ENCODE measurements at places on chromosomes 16 and 17.

- no peak overlapping the region for H3K27ac ChIP-seq
- no peak for DNase-seq
- H3K36me3 ChIP-seq = no peaks in the 10 kb centered on the region
- peaks cover 19% of the 10 kb centered on the region for H3K4me1 ChIP-seq
Measured at GRCh38 chr16:67526149-67526791, 2.4 kb upstream of the RIPOR1 start.

- H3K27ac ChIP-seq = no peak overlapping the region
- H3K4me3 ChIP-seq = no peak overlapping the region
- H3K4me1 ChIP-seq = no peaks in the 10 kb centered on the region
- no peak for DNase-seq
Measured at GRCh38 chr17:20074489-20074888, 65.3 kb downstream of the SPECC1 start.

GRCh38 chr17:75876938-75877751, 1.2 kb downstream of the TRIM47 start:
- H3K27ac ChIP-seq = peak overlapping the region; percentile 87
- no peaks in the 10 kb centered on the region for H3K27me3 ChIP-seq
- no peaks in the 10 kb centered on the region for H3K36me3 ChIP-seq
- H3K4me1 ChIP-seq = peaks cover 32% of the 10 kb centered on the region
- peak overlapping the region; percentile 34 for H3K4me3 ChIP-seq

DNA sequence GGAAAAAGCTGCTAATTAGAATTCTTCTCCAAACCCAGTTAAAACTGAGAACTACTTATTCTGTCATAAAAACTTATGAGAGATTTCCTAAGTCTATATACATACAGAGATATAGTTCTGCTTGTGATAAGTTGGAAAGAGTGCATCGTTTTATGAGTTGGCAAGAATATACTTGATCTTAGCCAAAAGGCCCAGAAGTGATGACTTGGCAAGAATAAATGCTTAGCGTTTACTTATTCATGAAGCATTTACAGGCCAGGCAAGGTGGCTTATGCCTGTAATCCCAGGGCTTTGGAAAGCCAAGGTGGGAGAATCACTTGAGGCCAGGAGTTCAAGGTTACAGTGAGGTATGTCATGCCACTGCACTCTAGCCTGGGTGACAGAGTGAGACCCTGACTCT, 81.7 kb downstream of the CYB561 start:
- no peak for DNase-seq
- no peaks in the 10 kb centered on the region for H3K27me3 ChIP-seq
- H3K4me1 ChIP-seq = peaks cover 11% of the 10 kb centered on the region
- no peak overlapping the region for H3K4me3 ChIP-seq

- DNase-seq = no peak
- no peak overlapping the region for H3K4me3 ChIP-seq
- no peaks in the 10 kb centered on the region for H3K36me3 ChIP-seq
- no peaks in the 10 kb centered on the region for H3K27me3 ChIP-seq
- no peak overlapping the region for H3K27ac ChIP-seq
Measured at GRCh38 chr17:68776451-68776850, 175.3 kb upstream of the FAM20A start.

- H3K27ac ChIP-seq = peak overlapping the region; percentile 63
- H3K4me1 ChIP-seq = no peaks in the 10 kb centered on the region
- no peaks in the 10 kb centered on the region for H3K27me3 ChIP-seq
- peak; percentile 27 for DNase-seq
- H3K36me3 ChIP-seq = peaks cover 21% of the 10 kb centered on the region
Measured at GRCh38 chr16:71846431-71846830, 655 bp downstream of the ATXN1L start.

DNA sequence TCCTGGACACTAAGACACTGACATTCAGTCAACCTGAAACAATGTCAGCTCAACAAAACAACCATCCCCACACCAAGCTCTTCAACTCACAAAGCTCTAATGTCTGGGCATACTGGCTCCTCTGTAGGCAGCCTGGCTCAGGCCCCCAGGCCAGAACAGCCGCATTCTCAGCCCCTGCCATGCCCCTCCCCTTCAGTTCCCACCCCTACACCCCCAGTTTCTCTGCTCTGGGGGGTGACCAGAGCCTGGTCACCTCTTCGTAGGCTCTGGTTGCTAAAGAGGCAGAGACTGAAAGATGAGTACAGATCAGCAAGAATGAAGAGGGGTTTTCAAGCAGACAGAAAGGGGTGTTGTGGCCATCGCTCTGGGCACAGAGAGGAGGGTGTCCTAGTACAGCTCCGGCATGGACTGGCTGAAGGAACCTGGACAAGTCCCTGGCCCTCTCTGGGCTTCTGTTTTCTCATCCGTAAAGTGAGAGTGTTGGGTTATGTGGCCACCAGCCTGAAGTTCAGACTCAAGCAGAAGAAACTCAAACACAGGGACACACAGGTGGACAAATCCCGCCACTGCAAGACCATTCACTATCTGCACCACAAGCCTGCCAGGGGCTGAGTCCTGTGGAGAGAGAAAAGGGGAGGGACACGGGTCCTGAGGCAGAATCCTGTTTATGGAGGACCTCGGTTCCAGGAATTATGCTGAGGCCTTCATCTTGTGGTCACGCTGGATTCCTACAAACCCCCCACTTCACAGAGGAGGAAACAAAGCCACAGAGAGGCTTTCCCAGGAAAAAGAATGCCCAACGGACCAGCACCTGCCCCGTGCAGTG, 987 bp upstream of the SLC4A1 start:
- no peak for DNase-seq
- H3K27me3 ChIP-seq = no peaks in the 10 kb centered on the region
- H3K27ac ChIP-seq = no peak overlapping the region
- no peak overlapping the region for H3K4me3 ChIP-seq

- no peaks in the 10 kb centered on the region for H3K36me3 ChIP-seq
- H3K4me3 ChIP-seq = no peak overlapping the region
- H3K4me1 ChIP-seq = peaks cover 14% of the 10 kb centered on the region
- no peak for DNase-seq
- H3K27ac ChIP-seq = no peak overlapping the region
Measured at GRCh38 chr17:46108550-46109110, 84.6 kb downstream of the KANSL1 start.

GRCh38 chr16:22664561-22664997, 149.4 kb upstream of the HS3ST2 start:
- H3K4me3 ChIP-seq = no peak overlapping the region
- peaks cover 6% of the 10 kb centered on the region for H3K4me1 ChIP-seq
- no peak overlapping the region for H3K27ac ChIP-seq
- no peak for DNase-seq

GRCh38 chr16:47774661-47775060, 313.5 kb downstream of the PHKB start:
- H3K4me1 ChIP-seq = no peaks in the 10 kb centered on the region
- no peaks in the 10 kb centered on the region for H3K36me3 ChIP-seq
- no peak overlapping the region for H3K4me3 ChIP-seq
- no peak for DNase-seq

DNA sequence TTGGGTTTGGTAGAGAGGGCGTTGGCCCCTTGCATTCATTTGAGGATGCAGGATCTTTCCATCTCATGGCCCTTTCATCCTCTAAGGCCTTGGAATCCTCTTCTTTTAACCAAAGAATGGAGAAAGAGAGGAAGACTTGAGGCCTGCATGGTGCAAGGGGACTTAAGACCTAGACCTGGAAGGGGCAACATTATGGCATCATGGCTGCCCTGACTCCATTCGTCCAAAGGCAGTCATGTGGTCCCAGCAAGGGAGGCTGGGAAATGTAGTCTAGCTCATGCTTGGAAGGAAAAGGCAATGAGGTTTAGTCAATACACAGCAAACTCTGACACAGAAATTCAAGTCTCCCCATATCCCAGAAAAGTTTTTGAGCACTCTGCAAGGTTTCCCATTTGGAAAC, 30.7 kb upstream of the CDRT4 start:
- no peak overlapping the region for H3K27ac ChIP-seq
- no peak overlapping the region for H3K4me3 ChIP-seq
- H3K4me1 ChIP-seq = 0 out of 2 replicates have a peak, but pooled peaks cover 2% of the 10 kb centered on the region
- peak; percentile 36 for DNase-seq
- no peaks in the 10 kb centered on the region for H3K27me3 ChIP-seq

DNA sequence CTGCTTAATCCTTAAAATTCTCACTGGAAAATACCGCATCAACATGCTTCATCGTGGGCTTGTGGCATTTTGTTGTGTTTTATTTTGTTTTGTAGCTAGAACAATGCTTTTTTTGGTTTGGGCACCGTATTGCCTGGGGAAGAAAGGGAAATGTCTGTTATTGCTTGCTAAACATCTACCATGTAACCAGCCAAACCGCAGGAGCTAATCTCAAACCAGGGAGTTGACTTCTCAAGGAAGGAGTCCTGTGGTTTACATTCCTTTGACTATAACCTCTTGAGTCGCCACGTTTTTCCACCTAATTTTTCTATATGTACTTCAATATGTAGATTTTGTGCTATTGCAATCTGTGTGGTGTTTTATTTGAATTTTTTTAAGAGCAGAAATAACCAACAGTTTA, 593.5 kb upstream of the SOX9 start:
- no peak overlapping the region for H3K4me3 ChIP-seq
- no peaks in the 10 kb centered on the region for H3K4me1 ChIP-seq
- no peaks in the 10 kb centered on the region for H3K36me3 ChIP-seq

GRCh38 chr17:28711723-28712031, at the start of gene PROCA1:
TSS of gene PROCA1 (minus strand) at chr17:28711888. CDS start at chr17:28711660, 228 bp downstream.
- no peaks in the 10 kb centered on the region for H3K36me3 ChIP-seq
- H3K4me3 ChIP-seq = peak within 1 kb of the TSS; percentile 59
- no peak for DNase-seq
- no peaks in the 10 kb centered on the region for H3K27me3 ChIP-seq

GRCh38 chr17:4173781-4174180, 30.8 kb downstream of the CYB5D2 start:
- no peak for DNase-seq
- no peaks in the 10 kb centered on the region for H3K4me1 ChIP-seq
- no peak overlapping the region for H3K27ac ChIP-seq
- peaks cover 34% of the 10 kb centered on the region for H3K36me3 ChIP-seq
- H3K4me3 ChIP-seq = no peak overlapping the region

DNA sequence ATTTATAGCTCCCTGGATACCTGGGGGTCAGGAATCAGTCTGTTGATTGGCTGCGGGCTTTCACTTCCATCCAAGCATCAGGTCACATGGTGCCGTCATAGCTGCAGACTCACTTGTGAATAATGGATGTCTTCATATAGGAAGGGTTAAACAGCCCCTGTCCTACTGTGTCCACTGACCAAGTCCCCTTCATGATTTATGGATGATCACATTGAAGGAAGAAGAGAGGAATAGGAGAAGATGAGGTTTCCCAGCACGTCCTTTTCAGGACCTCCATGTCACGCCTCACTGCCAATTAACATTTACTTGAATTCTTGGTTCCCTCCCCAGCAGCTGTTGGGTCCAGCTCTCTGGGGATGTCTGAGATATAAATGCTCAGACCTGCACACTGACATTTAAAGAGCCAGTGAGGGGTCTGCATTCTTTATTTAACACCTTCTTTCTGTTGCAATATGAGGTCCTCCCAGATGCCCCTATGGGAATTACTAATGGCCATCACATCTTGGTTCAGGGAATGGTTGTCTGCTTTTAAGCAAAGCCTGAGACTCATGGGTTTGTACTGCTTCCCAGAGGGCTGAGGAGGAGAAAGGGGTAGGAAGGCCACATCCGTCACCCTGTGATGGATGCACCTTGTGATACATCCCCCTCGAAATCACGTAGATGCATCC, 230.6 kb upstream of the HSBP1 start:
- H3K27me3 ChIP-seq = no peaks in the 10 kb centered on the region
- no peak overlapping the region for H3K4me3 ChIP-seq
- no peak for DNase-seq

- peak overlapping the region; percentile 99 for H3K27ac ChIP-seq
- H3K36me3 ChIP-seq = peaks cover 26% of the 10 kb centered on the region
- no peaks in the 10 kb centered on the region for H3K27me3 ChIP-seq
- no peak for DNase-seq
- peak overlapping the region; percentile 80 for H3K4me3 ChIP-seq
Measured at GRCh38 chr16:3023415-3023668, 400 bp downstream of the HCFC1R1 start.

GRCh38 chr17:5234645-5235576, at the start of gene SCIMP:
TSS of gene SCIMP (minus strand) at chr17:5234860. CDS start at chr17:5234755, 105 bp downstream.
- no peaks in the 10 kb centered on the region for H3K27me3 ChIP-seq
- H3K4me3 ChIP-seq = no peak within 1 kb of the TSS
- no peaks in the 10 kb centered on the region for H3K36me3 ChIP-seq
- H3K27ac ChIP-seq = no peak within 1 kb of the TSS
- H3K4me1 ChIP-seq = no peaks in the 10 kb centered on the region

DNA sequence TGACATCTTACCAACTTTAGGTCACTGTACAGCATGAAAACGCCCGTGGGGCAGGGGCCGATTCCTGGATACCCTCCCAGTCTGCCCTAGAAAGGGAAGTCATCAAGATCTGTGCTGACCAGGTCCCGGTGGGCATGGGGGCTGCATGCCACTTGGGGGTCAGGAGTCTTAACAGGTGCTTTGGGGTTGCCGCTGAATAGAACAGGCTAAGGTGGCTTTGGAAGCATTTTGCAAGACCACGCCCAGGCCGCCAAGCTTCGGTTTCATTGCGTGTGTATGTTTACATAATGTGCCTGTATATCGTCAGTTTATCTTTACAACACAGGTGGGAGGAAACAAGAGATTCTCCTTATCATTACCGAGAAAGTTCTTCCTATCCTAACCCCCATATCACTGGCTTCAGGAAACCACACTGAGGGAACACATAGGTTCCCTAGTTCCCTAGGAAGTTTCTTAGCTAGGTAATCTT, 13.3 kb upstream of the USP36 start:
- H3K27me3 ChIP-seq = no peaks in the 10 kb centered on the region
- H3K4me3 ChIP-seq = no peak overlapping the region
- H3K27ac ChIP-seq = no peak overlapping the region
- peaks cover 45% of the 10 kb centered on the region for H3K36me3 ChIP-seq
- H3K4me1 ChIP-seq = no peaks in the 10 kb centered on the region
- DNase-seq = no peak

DNA sequence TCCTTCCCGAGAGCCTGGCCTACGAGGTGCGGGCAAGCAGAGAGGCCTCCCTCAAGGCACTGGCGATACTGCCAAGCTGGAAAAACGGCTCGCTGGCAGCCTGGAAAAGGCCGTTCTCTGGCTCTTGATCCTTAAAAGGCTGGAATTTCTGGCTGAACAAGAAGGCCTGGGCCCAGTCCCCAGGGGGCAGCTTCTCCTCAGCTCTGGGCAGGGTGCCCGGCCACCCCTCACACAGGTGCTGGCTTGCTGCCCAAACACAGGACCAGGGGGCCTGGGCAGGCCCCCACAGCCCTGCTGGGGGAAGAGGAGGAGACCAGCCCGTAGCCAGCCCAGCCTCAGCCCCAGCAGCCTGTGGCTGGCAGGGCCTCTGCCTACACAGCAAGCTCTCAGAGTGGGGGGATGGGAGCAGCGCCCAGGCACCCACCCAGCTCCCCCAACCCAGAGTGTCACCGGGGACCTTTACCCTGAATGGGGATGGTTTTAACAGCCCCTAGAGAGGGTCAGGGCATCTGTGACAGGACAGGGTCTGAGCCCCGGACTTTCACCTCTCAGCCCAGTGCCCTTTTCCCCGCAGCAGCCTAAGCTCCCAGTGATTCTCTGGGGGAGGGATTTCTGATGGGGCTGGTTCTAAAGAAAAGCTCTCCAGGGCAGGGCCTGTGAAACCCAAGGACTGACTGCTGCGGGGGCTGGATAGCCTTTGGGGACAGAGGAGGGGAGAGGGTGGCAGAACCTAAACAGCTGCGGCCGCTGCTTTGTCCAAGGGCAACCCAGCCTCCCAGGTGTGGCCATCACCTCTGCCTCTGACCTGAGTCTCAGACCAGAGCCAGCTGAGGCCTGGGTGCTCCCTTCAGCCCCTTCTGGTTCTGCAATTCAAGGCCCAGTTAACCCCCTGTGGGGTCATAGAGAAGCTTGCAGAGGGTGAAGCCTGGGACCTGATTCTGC, 38.6 kb upstream of the TOB1 start:
- H3K27ac ChIP-seq = peak overlapping the region; percentile 92
- H3K36me3 ChIP-seq = no peaks in the 10 kb centered on the region
- H3K27me3 ChIP-seq = no peaks in the 10 kb centered on the region
- H3K4me1 ChIP-seq = peaks cover 42% of the 10 kb centered on the region
- peak; percentile 90 for DNase-seq

All from SK-N-SH (cell line).